Stimulated activated CD8-positive, alpha-beta memory T cell treated with anti-CD3 and anti-CD28 coated beads, Interleukin-15, amount 100 ng/mL, for 24 hours (primary cell): ENCODE measurements at places on chromosomes 4 and X.

- DNase-seq, result no peak
These were observed 188.0 kb upstream of the C1QTNF7 start for GRCh38 chr4:15239866-15240265.

- no peak for DNase-seq
These were observed 43.8 kb upstream of the NKX1-1 start for GRCh38 chr4:1449833-1450741.

GRCh38 chrX:65608026-65608425 is 59.4 kb upstream of the MSN start:
- no peak for DNase-seq

GRCh38 chr4:7547368-7548040 is 112.8 kb upstream of the PSAPL1 start:
- no peak for DNase-seq

DNA sequence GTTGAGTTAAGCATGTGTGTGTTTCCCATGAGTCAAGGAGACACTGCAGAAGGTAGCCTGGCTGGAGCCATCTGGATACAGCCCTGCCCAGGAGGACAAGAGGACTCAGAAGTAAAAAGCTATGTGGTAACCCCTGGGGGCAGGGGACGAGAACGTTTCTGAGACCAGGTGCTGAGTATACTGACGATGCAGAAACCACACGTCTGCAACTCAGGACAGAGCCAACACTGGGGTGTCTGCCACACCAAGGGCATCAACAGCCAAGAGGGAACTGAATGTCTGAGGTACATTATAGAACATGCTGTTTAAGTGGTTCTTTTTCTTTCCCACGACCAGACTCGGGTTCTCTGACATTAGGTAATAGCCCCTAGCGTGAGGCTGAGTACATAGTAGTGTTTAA is 94.1 kb upstream of the GPR34 start:
- no peak for DNase-seq

DNA sequence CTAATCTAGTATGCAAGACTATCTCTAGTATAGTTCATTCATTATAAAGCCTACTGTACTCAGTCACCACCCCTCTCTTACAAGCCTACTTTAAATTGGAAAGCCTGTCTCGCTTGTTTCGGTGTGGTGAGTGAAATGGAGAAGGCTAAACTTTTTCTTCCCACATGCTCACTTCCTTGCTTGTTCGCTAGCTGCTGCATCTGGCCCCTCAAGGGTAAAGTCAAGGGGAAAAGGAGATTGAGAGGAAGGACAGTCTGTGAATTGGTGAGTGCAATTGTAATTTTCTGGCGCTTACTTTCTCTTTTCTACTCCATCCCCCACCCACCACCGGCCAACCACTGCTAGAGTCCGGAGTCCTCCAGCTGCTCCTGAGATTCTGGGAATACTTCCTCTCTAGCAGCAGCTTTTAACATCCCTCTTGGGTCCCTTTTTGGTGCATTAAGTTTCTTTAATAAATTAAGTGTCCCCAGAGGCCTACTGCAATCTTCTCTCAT is 12.1 kb upstream of the ARAP2 start:
- DNase-seq, result no peak

- no peak for DNase-seq
These were observed 42.7 kb downstream of the TMEM156 start for GRCh38 chr4:38989487-38989886.

- DNase-seq, result no peak
These were observed 167.0 kb upstream of the CPEB2 start for GRCh38 chr4:14835288-14835687.

GRCh38 chrX:116230130-116230898 is 59.8 kb downstream of the AGTR2 start:
- no peak for DNase-seq

GRCh38 chrX:12824944-12825343 is 33.7 kb downstream of the PRPS2 start:
- DNase-seq, result no peak

DNA sequence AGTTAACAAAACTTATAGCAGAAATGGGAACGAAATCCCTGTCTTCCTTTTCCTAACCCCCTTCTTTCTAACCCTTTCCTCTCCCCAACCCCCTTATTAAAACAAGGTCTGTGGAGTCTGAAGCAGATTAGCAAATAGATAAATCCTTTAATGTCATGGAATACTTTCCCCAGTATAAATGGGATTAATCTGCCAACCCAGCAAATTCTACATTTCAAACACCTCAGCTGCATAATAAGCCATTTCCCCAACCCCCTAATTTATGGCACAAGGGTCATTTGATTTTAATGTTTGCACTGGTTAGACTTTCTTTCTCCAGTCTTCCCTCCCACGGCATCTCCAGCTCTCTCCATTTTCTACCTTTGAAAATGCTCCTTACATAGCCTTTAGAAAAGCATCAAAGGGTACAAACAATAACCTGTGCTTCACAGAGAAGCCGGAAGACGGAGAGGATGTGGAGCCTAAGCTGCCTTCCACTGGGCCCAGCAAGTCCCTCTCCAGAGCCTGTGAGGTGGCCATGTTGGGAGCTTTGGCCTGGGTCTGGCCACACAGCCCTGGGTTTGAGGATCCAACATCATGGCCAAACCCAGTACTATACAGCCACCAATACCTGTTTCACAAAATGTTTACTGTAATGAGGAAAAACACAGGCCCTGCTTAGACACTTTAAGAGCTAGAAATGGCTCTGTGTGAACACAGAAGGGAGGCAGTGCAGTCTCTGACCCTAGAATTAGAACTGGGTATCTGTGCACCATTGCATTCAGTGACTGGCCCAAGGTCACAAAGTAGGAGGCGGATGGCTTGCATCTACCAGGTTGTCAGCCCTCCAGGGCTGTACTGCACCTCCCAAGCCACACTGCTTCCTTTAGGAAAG is 56.9 kb upstream of the SPRY1 start:
- DNase-seq, result no peak

- no peak for DNase-seq
These were observed 245.8 kb downstream of the ADAMTS3 start for GRCh38 chr4:72323227-72323626.

DNA sequence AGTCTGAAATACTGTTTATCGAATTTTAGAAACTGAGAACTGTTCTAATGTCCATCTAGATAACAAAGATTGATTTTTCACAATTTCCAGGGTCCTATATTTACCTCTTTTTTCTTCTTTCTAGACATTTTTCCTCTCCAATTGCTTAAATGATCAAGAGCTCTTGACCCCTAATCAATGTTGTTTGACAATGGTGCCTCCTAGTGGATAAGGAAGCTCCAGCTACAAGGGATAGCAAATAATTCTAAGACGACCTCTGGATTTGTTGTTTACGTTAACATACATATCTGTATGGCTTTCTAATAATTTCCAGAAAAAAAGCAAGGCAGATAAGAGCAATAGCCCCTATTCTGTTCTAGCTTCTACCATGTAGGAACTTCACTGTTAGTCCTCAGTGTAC is 35.8 kb downstream of the GPR82 start:
- no peak for DNase-seq

DNA sequence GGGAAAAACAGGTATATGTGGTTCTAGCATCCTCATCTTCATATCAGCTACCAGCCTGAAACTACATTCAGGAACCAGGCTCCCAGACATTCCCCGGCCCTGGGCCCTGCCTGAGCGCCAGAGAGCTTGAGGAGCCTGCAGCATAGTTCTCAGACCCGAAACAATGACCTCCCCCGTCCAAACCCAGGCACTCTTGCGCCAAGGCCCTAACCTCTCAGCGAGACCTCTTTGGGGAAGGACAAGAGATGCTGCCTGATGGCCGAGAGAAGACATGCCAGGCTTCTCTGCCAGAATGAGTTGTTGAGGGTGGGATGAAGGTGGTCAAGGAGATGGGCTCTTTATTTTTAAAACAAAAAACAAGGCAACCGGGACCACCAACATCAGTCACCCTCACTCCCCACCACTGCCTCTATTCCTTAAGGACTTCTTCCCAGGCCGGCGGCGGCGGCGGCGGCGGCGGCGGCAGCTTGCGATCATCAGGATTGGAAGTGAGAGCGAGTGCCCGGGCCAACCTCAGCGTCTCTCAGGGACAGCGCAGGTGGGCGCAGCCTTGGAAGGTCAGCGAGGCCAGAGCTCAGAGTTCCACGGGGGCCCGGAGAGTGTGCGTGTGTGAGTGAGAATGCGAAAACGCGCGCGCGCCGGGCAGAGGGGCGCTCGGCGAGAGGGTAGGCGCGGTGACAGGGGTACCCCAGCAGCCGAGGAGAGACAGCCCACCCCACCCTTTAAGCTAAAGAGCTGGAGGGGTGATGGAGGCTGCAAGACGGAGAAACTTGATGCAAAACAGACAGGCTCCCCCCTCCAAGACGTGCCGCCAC is 601 bp downstream of the INPP4B start:
- no peak for DNase-seq

- DNase-seq, result no peak
These were observed 207.1 kb downstream of the ENOX2 start for GRCh38 chrX:130695931-130696330.

DNA sequence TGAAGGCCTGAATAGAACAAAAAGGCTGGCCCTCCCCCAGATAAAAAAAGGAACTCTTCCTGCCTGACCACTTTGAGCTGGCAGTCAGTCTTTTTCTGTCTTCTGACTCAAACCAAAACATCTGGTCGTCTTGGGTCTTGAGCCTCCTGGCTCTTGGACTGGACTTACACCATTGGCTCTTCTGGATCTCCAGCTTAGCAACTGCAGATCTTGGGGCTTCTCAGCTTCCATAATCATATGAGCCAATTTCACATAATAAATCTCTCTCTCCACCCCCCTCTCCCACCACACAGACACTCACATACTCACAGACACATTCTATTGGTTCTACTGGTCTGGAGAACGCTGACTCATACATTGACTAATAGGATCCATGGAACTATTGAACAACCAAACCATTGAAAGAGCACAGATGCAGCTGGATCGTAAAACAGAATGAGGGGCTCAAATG is 15.6 kb upstream of the CWH43 start:
- no peak for DNase-seq

- DNase-seq, result no peak
These were observed 281.8 kb upstream of the TEX13A start for GRCh38 chrX:105502336-105502735.

GRCh38 chr4:37758226-37758625 is 68.3 kb upstream of the PGM2 start:
- DNase-seq, result no peak

GRCh38 chr4:123055943-123056342 is 133.5 kb upstream of the NUDT6 start:
- DNase-seq, result no peak

DNA sequence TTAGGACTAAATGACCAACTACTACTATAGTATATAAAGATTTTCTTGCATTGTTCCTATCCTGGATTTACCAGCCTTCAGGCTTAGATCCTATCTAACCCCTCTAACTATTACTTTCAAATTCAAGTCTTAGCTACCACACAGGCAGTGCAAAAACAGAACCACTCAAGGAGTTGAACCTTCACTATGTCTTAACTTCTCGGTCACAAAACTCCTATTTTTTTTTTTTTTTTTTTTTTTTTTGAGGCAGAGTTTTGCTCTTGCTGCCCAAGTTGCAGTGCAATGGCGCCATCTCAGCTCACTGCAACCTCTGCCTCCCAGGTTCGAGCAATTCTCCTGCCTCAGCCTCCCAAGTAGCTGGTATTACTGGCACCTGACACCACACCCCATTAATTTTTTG is 6.3 kb upstream of the FAM200B start:
- DNase-seq, result no peak

GRCh38 chr4:71343670-71344466 is 5.0 kb downstream of the SLC4A4 start:
- DNase-seq, result no peak

DNA sequence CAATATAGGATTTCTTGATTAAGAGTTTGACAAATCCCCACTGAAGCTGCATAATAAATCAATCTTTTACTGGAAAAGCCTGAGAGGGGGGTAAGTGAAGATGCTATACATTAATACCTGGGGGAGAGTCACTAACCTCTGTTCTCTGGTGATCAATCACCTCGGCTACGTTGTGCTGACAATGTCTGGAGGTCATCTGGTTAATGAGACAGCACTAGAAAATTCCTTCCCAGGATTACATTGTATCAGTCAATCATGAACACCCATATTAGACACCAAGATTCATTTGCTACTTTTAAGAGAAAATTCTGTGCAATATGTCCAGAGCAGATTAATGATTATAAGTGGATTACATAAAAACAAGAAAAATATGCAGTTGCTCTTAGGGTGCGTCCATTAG is 408.3 kb downstream of the PDHA2 start:
- no peak for DNase-seq

DNA sequence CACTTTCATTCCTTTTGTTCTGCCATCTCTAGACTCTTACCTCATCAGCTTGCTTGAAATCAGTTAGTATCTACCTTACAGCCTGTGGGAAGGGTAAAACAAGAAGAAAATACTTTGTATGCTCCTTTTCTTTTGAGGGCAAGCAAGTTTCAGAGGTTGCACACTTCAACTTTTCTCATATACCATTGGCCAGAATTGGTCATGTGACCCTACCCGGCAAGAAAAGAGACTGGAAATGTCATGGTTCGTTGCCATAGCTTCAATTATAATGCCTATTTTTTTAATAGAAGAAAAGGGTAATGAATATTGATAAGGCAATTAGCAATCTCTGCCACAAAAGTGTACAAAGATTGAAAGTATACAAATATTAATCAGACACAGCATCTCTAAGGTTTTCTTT is 346.7 kb upstream of the TACR3 start:
- DNase-seq, result no peak

GRCh38 chr4:185332575-185333464 is 62.9 kb downstream of the LRP2BP start:
- DNase-seq, result no peak

- DNase-seq, result no peak
These were observed 50.2 kb upstream of the PDE5A start for GRCh38 chr4:119678761-119679160.

GRCh38 chr4:36772154-36772516 is 472.4 kb upstream of the NWD2 start:
- no peak for DNase-seq

- no peak for DNase-seq
These were observed 56.6 kb upstream of the C4orf54 start for GRCh38 chr4:99714179-99714578.

DNA sequence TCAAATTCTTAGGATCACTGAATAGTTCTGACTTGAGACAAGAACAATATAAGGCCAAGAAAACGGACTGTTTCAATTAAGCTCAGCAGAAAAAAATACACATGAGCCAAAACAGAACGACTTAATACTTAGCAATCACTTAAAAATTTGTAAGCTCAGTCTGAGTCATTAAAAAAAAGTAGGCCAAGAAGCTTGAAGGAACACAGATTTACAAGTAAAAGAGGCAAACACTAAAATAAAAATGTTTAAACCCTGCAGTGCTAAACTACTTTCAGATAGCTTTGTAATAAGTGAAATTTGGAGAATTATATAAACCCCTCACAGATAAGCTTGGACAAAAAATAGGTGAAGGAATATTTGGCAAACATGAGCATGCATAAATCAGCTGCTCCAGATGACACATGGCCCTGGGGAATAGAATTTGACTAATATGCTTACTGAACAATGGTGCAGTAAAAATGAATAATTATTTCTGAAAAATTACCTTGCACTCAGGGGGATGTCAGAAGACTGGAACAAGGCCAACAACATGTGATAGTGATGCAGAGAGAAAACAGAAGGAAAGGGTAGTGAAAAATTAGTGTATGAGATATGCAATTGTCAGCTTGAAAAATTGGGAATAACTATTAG is 49.6 kb downstream of the LNX1 start:
- DNase-seq, result no peak
